Stimulated activated CD4-positive, alpha-beta T cell treated with anti-CD3 and anti-CD28 coated beads, TNF-alpha, amount 100 ng/mL, for 4 hours (primary cell): ENCODE measurements at places on chromosomes 7 and 10.

DNA sequence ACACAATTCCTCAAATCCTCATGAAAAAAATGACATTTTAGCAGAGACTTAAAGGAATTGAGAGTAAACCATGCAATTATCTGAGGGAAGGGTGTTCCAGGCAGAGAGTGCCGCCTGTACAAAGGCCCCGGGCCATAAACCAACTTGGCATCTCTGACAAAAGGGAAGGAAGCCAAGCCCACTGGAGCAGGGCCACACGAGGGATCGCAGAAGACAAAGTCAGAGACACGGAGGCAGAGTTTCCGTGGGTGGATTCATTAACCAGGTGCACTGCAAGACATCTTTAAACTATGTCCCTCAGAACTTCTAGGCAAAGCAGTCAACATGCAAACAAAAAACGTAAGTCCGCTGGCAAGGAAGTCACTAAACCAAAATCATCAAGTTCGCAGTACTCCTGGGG is 92.0 kb downstream of the SFMBT2 start:
- no peak for DNase-seq

DNA sequence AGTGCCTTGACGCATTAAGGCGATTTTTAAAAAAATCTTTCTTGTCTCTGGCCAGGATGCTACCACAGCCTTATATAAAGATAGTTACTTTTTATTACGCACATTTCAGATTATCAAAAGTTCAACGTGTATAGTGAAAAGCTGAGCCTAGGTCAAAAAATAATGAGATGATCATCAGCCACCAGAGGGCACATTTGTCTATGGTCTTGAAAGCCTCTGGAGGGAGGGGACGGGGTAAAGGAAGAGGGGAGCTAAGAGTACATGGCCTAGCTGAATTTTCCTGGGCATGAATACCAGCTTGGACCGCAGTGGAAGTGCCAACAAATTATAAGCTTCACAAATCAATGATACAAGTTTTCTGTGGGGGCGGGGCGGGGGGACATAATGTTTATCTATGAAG is 285.9 kb upstream of the SMIM30 start:
- DNase-seq: no peak

DNA sequence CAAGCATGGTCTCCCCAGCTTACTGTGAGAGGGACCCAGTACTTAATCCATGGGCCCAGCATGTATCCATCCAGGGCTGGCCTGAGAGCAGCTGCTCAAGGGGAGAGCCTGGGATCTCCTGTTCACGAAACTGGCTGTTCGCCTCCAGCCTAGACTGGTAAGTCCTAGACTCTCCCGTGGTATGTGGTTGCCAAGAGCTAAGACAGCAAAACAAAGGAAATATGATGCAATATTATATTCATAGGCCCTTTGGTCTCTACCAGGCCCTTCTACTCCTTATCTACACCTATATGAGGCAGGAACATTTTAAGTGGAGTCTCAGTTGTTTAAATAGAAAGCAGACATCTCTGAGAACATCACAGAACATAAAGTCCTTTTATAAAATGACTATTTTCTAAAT is 28.9 kb upstream of the STK17A start:
- DNase-seq: no peak

DNA sequence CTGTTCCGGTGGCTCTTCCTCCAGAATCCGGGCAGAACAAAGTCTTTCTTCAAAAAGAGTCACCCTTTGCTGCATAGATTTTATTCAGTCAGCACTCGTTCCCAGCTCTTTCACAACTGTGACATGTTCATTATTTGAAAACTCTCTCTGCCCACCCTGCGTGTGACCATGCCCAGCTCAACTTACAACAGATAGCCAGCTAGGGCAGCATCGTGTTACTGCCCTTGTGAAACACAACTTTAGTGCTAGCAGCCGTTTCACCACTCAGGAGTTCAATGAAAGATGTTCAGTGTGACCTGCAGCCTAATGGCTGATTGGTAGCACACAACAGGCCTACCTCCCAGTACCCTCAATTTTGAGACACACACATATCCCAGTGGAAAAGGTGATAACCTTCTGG is 57.9 kb downstream of the ZNF438 start:
- no peak for DNase-seq

GRCh38 chr7:102094316-102094650 is 192.4 kb upstream of the SH2B2 start:
- no peak for DNase-seq

DNA sequence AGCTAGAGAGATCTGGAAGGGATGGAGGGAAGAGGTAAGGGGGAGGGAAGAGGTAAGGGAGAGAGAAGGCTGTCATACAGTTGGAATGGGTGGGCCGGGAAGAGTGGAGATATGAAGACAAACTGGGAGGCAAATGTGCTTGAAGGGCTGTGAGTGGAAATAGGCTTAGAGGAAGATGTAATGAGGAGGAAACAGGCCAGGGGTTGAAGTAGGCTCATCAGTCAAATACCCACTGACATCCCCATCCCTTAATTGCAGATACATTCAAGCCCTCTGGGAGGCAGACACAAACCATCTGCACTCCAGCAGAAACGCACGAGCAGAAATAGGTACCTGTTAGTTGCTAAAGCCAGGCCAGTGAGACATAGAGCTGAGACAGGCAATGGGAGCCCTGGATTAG is 2.1 kb downstream of the SYNPO2L start:
- DNase-seq: no peak

DNA sequence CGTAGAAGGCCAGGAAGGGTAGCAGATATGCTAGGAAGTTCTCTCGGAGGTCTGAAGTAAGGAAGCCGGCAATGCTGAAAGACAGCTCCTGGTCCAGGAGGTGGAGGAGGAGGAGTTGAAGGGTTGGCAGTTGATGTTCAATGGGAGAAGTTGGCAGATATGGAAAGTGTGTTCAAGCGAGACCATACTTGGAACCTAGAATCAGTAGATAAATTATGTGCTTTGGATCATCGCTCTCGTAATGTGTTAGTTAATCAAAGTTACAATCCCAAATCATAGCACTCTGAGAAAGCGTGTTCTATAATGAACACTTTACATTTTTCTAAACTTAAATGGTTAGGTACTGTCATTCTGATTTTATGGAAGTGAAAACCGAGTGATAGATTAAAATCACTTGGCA is 152.9 kb downstream of the CELF2 start:
- no peak for DNase-seq

DNA sequence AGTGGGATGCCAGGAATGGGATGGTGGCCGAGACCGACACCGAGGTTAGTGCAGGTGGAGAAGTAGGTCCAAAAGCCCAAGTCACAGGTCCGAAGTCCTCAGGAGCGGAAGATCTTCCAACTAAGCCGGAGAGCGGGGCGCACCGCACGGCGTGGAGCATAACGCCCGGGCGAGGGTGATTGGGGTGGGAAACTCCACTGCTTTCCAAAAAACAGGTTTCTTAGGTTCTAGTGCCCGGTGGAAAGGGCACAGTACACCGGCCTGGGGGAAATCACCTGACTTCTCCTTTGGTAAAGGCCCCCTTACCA is 11.4 kb upstream of the SPAG6 start:
- no peak for DNase-seq

DNA sequence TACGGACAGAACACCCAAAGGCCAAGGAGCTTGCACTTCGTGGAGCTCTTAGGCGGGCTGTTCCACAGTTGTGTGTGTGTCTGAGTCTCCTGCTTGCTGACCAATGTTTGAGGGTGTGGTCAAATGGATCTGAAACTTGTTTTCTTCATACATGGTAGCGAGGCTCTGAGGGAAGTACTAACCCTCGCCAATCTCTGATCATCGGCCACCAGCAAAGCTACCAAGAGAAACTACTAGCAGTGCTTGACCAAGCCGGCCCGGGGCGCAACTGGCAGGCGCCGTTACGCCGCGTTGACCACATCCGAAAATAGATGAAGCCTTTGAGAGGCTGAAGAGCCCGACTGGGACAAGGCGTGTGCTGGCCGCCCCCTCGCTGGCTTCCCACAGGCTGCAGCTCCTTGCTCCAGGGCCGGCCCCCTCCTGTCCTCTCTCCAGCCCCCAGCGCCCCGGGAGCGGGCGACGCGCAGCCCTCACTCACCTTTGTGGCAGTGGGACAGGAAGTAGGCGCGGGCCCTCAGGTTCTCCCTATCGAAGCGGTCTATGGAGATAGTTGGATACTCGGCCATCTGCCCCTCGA is 384 bp downstream of the DCLRE1C start:
- DNase-seq: no peak

DNA sequence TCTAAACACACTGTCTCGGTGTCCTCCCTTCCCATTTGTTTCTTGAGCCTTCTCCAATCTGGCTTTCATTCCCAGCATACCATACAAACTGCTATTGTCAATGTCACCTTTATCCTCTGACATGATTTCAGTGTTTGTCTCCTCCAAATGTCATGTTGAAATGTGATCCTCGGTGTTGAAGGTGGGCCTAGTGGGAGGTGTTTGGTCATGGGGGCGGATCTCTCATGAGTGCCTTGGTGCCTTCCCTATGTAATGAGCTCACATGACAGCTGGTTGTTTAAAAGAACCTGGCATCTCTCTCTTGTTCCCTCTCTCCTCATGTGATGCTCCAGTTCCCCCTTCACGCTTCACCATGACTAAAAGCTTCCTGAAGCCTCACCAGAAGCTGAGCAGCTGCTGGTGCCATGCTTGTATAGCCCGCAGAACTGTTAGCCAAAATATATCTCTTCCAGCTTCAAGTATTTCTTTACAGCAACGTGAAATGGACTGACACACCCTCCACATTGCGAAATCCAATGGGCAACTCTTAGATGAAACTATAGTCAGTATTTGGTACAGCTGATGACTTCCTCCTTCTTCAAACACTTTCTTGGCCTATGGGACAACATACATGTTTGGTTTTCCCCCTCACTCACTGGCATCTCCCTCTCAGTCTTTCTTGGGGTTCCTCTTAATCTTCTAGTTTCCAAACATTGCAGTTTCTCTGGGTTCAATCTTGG is 27.8 kb downstream of the RNLS start:
- no peak for DNase-seq

DNA sequence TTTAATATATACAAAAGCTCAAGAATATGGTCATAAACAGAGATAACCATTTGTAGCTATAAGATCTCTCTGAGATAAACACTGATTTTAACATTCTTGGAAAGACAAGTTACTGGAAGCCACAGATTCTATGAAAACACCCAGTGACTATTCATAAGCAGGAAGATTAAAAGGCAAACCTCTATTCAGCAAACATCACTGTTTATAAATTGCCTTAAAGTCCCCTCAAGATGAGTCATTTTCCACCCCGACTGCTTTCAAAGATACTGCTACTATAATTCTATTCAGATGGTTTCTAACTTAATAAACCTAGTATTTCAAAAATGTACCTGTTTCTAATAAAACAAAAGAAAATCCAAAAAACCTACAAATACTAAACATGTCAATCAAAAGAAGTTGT is 21.0 kb downstream of the TM9SF3 start:
- no peak for DNase-seq

DNA sequence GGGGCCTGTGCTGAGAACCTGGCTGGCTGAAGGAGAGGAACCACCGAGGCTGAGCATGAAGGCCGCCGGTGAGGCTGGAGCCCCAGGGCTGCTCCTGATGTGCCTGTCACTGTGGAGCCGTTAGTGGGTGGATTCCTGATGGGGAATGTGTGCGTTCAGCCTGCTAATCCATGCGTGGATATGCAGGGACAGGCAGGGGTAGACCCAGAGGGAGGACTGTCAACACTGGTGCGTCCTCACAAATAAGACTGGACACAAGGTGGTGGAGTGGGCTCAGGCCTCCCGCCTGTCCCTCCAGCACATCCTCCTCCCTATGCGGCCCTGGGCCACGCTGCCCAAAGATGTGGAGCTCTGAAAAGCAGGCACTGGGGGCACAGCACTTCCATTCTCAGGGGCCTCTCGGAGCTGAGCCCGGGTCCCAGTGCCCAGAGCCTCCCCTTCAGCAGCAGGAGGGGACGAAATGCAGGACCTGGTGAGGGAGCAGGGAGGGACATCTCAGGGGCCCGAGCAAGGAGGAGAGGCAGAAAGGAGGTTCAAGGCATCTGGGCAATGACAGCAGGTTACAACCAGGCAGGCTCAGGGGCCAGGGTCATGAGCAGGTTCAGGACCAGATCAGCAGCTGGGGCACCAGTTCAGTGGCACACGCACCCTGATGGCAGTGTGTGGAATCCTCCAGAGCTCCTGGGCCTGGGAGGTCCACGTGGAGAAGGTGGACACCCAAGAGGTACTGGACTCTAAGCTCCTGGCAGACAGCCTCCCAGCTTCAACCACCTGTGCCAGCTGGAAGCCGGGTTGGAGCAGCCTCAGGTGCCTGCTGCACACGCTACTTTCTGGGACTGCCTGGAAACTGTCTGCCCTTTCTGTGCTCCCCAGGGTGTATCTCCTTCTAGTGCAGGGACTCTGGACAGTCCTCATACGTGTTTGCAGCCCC is 33.5 kb upstream of the ANTXRL start:
- no peak for DNase-seq

GRCh38 chr7:2978408-2978807 is 65.3 kb downstream of the CARD11 start:
- peak; percentile 75 for DNase-seq

GRCh38 chr10:33947544-33947943 is 613.1 kb upstream of the NRP1 start:
- DNase-seq: no peak

- DNase-seq: no peak
Measured at GRCh38 chr7:158529181-158530096, 58.2 kb downstream of the PTPRN2 start.

- DNase-seq: no peak
Measured at GRCh38 chr7:123535517-123535916, 1.1 kb upstream of the IQUB start.

GRCh38 chr7:83984076-83984475 is 210.5 kb downstream of the SEMA3A start:
- DNase-seq: no peak

- DNase-seq: no peak
Measured at GRCh38 chr10:336247-336646, 201.0 kb downstream of the ZMYND11 start.

DNA sequence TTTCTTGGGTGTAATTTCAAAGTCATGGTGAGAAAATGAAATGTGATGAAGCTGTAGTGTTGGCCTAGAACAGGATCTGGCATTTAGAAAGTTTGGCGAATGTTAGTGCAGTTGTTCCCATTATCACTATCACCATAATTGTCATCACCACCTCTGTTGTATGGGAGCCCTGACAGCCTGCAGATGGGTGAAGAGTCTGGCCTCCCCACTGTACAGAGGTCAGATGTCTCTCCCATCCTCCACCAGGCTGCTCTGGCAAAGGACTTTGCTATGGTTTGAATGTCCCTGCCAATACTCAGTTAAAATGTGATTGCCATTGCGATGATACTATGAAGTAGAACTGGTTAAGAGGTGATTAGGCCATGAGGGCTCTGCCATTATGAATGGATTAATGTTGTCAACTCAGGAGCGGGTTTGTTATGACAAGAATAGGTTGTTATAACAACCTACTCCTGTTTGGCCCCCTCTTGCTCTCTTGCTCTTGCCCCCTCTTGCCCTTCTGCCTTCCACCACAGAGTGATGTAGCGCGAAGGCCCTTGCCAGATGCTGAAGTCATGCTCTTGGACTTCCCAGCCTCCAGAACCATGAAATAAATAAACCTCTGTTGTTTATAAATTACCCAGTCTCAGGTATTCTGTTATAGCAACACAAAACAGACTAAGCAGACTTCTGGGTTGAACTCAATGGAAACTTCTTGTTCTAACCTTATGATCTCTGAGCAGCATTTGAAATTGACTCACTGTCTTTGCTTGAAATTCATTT is 90.0 kb downstream of the GRK5 start:
- DNase-seq: no peak

- no peak for DNase-seq
Measured at GRCh38 chr7:35761871-35762677, 38.8 kb upstream of the SEPTIN7 start.

GRCh38 chr10:70119623-70120022 is 13.0 kb downstream of the AIFM2 start:
- DNase-seq: no peak
